ENCODE measurements at places on chromosomes 5 and 9. TPM values are rescaled to one million over a fixed set of nuclear protein-coding genes. Genes with fewer than 3 reads are reported as not detected.
A peak's percentile ranks its signal among the peaks of the same experiment; 100 is the strongest.

- DNase-seq: no peak
Measured at GRCh38 chr9:112032009-112032408, 135.4 kb downstream of the UGCG start.

DNA sequence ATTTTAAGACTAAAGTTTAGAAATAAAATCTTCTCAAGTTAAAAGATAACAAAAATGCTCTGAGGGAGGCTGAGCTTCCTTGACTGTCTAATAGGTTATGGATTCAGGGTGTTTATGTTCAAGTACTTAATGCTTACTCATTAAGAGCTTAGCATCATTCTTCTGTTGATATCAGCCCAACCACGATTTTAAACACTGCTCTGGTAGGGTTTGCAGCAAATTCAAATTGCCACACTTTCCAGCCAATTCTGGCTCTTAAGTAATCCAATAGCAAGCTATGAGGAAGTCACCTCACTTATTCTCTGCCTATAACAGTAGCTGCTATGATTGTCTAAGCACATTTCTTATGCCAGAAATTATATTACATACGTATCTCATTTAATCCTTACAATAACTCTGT lies 191.0 kb upstream of the KIF2A start:
- no peak for DNase-seq

Gene DMRTA1
- not detected for total RNA-seq

- no peak for DNase-seq
Measured at GRCh38 chr9:85559526-85559925, 182.2 kb downstream of the AGTPBP1 start.

GRCh38 chr5:16412556-16412955 lies 53.0 kb downstream of the ZNF622 start:
- no peak for DNase-seq

DNA sequence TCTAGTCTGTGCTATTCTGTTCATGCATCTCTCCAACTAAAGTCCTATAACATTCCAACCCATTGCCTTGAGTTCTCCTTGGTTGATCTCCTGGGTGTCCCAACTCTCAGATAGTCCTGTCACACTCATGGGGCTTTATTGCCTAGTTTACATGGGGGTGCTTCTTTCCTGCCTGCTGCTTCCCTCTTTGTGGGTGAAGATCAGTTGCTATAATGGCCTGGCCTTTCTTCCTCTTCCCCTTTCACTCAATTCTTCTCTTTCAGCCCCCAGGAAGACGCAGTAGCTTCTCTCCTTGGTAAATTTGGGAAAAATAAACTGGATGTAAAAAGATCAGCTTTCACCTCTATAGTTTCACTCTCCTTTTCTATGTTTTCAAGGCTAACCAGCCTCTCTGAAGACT lies 66.5 kb downstream of the PTCD2 start:
- DNase-seq: no peak

- no peak for DNase-seq
Measured at GRCh38 chr5:34690301-34690700, 34.2 kb downstream of the RAI14 start.

DNA sequence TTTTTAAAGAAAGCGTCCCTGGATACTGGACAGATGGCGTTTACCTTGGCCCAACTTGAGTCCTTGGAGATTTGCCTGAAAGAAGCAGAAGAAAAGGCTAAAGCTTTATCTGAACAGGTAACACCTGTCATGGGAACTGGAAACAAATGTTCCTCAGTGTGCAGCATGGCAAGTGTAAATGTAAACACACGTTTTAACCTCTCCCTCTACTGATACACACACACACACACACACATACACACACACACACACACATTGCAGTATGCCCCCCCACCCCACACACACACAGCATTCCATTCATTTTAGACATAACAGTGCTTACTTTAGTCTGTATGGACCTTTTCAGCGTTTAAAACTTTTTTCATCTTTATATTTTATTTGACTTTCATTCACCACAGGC lies 51.1 kb downstream of the CCDC192 start:
- no peak for DNase-seq

DNA sequence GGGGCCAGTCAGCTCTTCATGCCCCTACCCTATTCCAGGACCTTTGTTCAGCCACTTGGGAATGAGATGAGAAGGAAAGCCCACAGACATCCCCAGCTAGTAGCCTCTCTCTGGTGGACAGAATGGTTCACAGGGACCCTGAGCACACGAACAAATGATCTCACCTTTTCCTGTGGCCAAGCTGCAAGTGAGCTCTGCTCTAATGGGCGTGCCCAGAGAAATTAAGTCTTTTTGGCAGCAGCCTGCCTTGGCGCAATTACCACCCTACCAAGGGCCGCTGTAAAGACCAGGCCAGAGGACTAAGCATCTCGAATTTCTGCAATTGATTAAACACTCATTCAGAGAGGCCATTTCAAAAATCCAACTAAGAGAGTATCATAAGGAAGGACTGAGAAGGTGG lies 56.0 kb downstream of the WHRN start:
- DNase-seq: no peak

Gene CD14
- 96.6 TPM for total RNA-seq

Gene CCL27
- not detected for total RNA-seq

- no peak for DNase-seq
Measured at GRCh38 chr9:128845186-128845931, 15.8 kb upstream of the SPOUT1 start.

Gene CCNO
- 0.95 TPM for total RNA-seq

Gene SHLD3
- 1.1 TPM for total RNA-seq

DNA sequence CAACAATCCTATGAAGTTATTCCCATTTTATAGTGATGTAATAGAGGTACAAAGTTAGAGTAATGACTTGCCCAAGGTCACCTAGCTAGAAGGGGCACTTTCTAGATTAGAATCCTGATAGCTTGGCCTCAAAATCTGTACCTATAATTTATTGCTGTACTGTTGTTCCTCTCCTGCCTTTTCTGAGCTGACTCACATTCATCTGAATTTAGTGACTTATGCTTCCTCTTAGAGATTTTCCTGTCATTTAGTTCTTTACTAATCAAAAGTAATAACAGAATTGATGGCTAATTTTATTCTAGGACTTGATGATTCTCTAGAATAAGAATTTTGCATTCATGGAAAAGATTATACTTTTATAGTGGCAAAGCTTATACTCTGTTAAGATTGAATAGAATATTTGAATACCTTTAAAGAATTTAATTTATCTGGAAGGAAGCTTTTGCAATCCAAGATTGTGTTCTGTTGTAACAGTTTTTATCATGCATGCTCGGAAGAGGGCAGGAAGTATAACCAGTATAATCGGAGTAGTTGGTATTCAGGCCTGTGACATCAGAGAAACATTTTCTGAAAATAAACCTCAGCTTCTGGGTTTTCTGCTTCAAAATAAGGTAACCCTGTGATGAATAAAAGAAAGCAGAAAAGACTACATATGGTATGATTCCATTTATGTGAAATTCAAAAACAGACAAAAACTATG lies 21.3 kb downstream of the CYSTM1 start:
- no peak for DNase-seq

DNA sequence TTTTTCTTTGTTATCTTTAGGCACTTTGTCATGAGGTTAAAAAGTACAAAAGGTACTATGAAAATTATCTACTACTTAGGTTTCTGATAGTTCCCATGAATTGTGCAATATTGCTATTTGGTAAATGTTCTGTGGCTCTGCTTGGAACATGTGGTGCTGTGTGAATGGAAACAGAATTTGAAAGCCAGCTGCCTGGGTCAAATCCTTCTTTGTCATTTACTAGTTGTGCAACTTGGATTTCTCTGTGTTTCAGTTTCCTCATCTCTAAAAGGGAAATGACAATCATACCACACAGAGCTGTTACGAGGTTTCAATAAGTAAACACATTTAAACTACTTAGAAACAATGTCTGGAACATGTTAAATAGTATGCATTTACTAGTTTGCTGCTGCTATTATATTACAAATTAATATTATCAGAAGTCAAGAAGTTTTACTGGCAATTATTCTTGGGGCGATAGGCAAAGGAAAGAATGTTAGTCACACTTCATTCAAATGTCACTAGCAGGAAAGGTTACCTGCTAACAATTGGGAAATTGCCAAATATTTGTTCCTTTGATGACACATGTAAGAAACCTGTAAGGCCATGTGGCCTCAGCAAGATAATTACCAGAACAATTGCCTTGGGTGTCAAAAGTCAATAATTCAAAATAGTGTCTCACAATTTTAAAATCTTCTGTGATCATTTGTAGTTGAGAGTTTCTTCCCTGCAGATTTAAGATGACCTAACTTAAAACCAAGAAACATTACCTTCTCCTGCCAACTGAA lies 184.8 kb downstream of the KIAA0825 start:
- no peak for DNase-seq

DNA sequence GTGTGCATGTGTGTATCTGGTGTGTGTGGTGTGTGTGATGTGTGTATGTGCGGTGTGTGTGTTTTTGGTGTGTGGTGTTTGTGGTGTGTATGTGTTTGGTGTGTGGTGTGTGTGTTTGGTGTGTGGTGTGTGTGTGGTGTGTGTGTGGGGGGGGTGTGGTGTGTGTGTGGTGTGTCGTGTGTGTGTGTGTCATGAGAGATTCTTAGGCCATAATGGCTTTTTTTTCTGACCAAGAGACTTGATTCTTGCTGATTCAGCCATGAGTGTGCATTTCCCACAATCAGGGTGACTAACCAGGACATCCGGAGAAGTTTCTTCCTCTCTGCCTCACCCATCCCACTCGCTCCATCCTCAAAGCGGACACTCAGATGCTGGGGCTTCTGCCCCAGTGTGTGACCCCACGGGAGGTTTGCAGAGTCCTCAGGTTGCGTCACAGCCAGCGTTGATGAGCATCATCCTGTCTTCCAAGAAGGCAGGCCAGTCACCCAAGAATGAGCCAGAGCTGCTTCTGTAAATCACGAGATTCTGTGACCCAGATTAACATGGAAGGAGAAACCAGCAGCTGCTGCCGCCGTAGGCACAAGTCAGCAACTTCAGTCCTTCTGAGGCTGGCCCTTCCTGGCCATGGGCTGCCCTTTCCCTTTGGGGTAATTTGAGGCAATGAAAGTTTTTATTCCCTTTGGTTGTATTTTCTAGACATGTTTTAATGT lies 12.5 kb upstream of the CTSL start:
- peak; percentile 80 for DNase-seq

DNA sequence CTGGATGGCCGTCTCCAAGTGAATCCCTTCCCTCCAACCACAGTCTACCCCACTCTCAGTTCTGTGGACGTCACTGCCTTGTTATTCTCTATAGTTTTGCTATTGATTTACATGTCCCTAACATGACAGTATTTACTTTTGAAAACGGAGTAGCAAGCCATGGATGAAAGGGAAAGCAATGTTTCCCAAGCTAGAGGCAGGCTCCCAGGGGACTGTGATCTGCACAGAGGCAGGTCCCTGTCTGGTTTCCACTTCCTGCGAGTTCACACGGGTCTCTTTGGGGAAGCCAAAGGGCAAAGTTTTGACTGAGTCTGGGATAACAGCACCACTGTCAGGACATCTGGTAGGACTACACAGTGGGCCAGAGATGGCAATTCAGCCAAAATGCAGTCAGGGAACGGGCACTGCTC lies 12.7 kb downstream of the C9orf153 start:
- no peak for DNase-seq

GRCh38 chr5:109849478-109850088 lies 159.9 kb downstream of the MAN2A1 start:
- DNase-seq: no peak

- DNase-seq: no peak
Measured at GRCh38 chr9:87543251-87543650, 45.6 kb downstream of the DAPK1 start.
